ENCODE measurements at places on chromosomes 7 and 10.

DNA sequence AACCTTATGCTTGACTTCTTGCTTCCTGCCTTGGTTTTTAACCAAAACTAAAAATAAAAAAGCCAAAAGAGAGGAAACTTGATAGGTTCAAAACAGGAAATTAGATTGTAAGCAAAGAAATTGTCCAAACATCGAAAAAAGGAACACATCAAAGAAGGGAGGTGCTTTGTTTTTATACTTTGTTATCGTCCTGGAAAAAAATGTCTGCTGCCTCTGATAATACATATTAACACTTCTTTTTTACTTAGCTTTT, 286.6 kb upstream of the C7orf33 start:
- no peak for DNase-seq

- no peak for DNase-seq
These were observed 19.7 kb downstream of the FOXL3 start for GRCh38 chr7:309586-310228.

DNA sequence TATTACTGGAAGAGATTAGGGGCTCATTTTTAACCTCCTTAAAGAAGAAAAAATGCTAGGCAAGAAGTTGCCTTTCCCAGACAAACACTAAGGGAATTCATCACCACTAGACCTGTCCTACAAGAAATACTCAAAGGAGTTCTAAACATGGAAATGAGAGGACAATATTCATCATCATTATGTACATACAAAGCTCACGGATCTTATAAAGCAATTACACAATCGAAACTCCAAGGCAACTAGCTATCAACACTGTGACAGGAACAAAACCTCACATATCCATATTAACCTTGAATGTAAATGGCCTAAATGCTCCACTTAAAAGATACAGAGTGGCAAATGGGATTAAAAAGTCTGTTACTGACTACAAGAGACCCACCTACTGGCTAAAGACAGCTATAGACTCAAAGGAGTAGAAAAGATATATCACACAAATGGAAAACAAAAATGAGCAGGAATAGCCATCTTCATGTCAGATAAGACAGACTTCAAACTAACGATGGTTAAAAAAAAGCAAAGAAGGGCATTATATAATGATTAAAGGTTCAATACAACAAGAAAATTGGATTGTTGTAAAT, 246.6 kb downstream of the ADRA2A start:
- no peak for DNase-seq

GRCh38 chr10:130778166-130778545, 533.4 kb downstream of the TCERG1L start:
- DNase-seq = no peak

GRCh38 chr7:80540836-80541235, 29.0 kb upstream of the GNAT3 start:
- DNase-seq = peak; percentile 24

DNA sequence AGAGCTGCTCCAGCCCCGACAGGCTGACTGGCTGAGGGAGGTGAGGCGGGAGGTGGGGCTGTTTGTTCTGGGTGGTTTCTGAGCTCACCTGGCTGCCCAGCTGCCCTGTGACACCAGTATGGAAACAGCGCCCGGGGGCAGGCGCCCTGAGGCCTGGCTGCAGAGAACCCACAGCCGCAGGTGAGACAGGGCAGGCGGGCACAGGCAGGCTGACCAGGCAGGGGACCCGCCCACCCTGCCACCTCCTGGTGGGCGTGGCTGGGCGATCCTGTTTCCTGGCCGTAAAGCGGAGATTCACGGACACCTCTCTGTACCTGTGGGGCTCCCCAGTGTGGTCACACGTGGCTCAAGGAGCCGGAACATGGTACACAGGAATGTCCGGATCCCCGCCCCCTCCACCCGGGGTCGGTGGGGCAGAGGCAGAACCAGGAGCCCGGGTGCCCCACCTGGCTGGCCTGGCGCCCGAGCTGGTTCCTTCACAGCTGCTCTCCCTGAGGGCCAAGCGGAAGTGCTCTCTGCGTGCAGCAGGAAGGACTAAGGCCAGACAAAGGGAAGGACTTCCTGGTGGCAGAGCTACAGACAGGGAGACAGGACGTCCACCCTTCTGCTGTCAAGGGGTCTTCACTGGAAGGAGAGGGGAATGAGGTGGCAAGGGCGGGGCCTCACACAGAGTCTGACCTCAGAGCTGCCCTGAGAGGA, 3.9 kb downstream of the MICALL2 start:
- no peak for DNase-seq

DNA sequence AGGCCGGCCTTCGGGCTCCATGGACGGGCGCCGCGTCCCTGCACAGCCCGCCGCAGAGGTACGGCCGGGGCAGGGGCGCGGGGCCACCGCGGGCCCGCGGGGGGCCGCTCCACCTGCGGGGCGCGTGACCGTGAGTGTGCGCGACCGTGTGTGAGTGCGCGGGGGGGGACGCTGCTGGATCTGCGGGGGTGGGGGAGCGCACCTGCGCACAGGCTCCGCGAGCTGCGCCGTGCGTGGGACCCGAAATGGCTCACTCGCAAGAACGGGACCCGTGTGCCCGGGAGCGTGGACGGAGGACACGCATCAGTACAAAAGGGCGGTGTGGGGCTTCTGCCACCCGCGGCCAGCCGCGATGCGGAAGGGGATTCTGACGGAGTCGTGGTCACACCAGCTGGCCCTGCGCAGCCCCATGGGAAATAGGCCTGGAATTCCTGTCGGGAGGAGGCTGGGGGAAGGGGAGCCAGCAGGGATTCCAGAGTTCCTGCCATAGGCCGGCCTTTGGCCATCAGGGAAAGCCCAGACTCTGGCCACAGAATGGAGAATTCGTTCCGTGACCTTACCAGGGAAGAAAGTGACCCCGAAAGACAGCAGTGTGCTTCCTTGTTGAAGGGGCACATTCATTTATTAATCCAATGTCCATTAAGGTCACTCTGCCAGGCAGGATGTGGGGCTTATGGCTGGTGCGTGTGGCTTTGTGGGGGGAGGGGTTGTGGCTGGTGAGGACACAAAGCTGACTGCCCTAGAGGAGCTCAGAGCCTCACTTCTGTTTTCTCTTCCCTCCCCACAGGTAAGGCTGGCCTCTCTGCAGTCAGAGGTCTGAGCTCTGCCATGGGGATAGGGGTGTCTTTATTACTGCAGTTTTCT, 494 bp downstream of the REPIN1 start:
- no peak for DNase-seq

GRCh38 chr10:86599729-86600128, 54.6 kb upstream of the OPN4 start:
- no peak for DNase-seq

DNA sequence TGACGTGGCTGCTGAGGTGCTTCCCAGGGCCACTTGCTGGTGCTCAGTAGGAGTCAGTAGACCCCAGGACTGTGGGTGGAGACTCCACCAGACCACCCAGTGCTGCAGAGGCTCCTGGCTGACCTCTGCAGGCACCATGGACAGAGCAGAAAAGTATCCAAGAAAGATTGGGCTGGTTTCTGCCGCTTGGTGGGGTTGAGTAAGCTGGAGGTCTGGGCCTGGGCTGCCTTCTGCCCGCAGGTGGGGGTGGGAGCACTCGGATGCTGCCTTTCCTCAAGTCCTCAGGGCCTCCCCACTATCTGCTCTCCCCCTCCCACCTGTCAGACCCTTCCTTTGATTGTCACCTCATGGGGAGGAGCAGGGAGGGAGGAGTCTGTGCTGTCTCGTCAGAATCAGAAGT, 91.6 kb downstream of the WDR37 start:
- no peak for DNase-seq

DNA sequence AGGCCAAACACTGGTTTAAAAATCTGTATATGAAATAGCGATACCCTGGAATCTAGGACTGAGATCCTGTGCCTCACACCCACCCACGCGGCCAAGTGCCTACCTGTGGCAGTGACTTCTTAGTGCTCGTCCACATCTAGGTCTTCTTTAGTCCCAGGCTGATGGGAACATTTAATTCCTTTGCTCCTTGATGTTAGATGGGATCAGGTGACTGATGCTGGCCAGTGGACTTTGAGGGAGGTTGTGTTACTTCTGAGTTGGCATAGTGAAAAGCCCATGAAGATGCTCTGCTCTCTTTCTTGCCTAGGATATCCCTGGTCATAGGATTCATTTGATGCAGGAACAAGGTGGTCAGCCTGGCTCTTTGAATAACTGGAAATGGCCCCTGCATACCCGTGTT, 59.2 kb downstream of the BMPR1A start:
- no peak for DNase-seq

DNA sequence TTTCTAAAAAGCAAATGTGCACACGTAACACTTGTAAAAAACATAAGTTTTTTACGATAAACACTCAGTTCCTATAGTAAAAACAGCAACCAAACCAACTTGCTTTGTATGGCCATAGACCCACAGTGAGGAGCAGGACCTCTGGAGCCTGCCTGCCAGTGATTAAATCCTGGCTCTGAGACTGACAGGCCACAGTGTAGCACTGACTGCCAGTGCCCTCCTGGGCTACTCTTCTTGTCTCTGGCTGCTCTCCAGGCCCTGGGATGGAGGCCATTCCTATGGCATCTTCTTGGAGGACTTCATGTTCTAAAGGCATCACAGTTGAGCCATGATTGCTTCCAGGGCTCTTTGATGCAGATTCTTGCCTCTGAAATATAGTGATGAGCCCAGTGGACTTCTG, 22.7 kb upstream of the TMEM254 start:
- no peak for DNase-seq

GRCh38 chr7:1559626-1560590, 3.9 kb upstream of the TMEM184A start:
- DNase-seq = no peak

DNA sequence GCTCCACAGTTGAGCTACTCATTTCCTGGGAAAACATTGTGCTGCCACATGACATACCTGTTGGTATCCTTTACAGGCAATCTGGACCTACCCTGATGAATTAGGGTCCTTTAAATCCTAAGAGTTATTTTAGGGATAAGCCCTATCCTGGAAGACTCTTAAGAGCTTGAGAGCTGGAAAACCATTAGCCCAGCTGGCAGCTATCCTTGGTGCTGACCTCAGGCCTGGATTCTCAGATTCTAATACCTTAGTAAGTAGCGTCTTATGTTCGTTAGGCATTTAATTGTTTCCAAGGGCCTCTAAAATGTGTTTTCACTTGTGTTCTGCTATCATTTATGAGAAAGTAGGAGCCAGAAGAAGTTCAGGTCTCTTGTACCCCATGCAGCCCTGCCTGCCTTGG, 93.0 kb upstream of the SORCS3 start:
- peak; percentile 33 for DNase-seq

- DNase-seq = no peak
These were observed 25.3 kb downstream of the CROT start for GRCh38 chr7:87370660-87371180.

DNA sequence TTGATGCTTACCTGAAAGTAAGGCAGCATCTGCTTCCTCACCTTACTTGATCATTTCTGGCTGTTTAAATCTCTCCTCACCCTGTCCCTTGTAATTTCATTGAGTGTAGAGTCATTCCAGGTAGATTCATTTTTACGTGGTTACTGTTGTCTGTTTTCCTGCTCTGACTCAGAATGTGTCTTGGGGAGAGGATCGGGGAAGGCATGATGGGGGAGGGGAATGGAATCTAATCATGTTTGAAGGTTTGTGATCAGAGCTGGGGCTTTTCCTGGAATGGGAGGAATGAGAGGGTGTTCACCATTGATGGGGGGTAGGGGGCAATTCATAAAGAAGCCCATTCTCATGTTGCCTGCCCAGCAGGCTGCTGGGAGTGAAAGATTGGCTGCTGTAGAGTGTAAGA, 18.7 kb downstream of the SEC24C start:
- no peak for DNase-seq

DNA sequence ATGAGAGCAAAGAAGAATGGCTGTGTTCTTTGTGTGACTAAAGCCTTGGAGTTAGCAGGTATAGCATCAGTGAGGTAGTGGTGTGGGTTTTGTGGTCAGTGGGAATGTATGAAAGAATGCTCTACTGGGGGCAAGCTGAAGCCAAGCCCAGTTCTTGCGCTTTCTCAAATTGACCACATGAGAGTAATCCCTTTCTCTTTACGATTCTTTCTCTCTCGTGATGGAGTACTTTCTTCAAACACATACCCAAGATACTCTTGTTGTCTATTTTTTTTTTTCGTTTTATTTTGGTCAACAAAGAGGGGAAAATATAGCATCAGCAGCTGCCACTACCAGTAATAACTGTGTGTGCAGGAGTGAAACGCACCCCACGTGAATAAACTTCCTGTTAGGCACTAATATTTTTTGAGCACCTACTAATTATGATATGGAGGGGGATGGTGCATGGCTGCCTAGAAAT, 8.4 kb upstream of the PANK1 start:
- no peak for DNase-seq

GRCh38 chr10:57657164-57657765, 610.4 kb downstream of the IPMK start:
- peak; percentile 23 for DNase-seq

- DNase-seq = no peak
These were observed 506 bp upstream of the FAM170B start for GRCh38 chr10:49134327-49134726.

- DNase-seq = no peak
These were observed 445.1 kb upstream of the ZMIZ1 start for GRCh38 chr10:78623578-78624215.

GRCh38 chr10:75034714-75035258, 76.7 kb upstream of the SAMD8 start:
- DNase-seq = no peak

DNA sequence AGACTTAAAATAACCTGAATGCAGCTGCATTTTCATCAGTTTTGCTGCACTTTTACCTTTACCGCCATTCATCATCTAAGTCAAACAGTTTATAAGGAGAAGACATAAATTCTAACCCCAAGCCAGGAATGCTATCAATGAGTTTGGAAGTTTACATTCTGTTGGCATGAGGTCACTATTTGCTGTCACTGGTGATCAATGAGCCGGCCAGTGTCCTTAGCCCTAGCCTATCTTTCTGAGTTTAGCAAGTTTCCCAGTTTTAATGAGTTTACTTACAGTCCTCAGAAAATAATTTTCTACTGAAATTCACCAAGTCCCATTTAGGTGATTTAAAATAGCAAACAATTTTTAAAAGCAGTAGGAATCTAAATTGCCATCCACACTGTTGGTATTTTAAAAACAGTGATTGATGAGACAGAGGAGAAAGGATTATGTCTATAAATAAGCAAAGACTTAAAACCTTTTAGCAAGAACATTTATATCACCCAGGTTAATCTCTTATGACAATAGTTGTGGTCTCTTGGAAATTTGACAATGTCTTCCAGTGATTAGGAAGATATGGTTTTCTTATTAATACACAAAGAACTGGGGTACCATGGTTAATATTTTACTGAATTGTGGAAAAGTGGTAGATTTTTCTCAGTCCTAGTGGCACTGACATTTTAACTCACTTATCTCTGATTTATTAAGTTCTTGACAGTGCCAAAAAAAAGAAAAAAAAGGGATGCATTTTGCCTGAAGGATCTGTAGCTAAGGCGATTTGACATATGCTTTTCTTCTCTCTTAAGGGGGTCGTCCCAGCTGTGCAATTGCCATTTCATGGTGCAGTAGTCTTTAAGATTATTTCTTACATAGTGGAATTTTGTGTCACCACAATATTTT, 443.4 kb upstream of the ANKRD30A start:
- DNase-seq = no peak

GRCh38 chr10:35059481-35059880, 30.7 kb downstream of the CUL2 start:
- DNase-seq = no peak

Measured in right renal pelvis (tissue), 4 donors.